ENCODE measurements at places on chromosomes 1 and 21.
A peak's percentile ranks its signal among the peaks of the same experiment; 100 is the strongest.

DNA sequence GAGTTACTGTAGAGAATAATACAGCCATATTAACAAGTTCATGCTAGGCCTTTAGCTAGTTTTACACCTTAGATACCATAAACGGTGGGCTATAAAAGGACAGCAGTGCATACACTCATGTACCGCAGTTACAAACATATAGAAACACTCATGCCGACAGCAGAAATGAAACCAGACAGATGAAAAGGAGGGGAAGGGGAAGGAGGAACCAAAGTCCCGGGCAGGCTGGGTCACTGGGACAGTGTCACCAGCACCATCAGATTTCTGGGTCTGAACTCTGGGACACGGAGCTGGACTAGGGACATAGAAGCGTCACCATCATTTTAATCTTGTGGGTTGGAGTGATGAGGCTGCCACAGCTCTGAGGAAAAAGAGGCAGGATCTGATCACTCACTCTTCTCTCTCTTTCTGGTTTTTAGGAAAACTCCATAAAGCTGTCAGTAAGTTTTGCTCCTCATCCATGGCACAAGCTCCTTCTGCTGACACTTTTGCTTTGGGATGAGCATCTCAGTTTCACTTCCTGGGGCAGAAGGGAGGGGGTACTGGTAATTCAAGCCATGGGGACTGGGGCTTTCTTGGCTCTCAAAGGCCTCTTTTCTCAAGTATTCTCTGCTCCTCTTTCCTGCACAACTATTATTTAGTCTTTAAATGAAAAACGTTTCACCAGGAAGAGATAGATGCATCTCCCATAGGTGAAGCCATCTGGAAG, 7.8 kb upstream of the ZNF691 start:
- no peak for DNase-seq

GRCh38 chr21:16578912-16579311, 849.1 kb downstream of the USP25 start:
- no peak for DNase-seq

DNA sequence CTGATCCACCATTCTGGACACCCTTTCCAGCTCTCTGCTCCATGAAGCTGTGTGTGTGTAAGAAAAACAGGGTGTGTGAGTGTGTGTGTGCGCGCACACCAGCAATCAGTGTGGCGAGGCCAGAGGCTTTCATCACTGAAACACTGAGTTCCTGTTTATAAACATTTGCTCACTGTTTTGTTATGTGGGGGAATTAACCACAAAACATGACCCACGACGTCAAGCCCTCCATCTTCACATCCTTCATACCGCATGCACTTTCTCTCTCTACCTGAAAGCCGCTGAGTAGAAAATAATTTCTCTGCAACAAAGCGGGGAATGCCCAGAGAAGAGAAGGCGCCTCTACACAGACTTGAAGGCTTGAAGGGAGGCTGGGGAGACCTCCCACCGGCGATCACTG, 148.9 kb upstream of the IRF2BP2 start:
- no peak for DNase-seq

GRCh38 chr1:165598676-165599059, 32.4 kb upstream of the MGST3 start:
- no peak for DNase-seq

DNA sequence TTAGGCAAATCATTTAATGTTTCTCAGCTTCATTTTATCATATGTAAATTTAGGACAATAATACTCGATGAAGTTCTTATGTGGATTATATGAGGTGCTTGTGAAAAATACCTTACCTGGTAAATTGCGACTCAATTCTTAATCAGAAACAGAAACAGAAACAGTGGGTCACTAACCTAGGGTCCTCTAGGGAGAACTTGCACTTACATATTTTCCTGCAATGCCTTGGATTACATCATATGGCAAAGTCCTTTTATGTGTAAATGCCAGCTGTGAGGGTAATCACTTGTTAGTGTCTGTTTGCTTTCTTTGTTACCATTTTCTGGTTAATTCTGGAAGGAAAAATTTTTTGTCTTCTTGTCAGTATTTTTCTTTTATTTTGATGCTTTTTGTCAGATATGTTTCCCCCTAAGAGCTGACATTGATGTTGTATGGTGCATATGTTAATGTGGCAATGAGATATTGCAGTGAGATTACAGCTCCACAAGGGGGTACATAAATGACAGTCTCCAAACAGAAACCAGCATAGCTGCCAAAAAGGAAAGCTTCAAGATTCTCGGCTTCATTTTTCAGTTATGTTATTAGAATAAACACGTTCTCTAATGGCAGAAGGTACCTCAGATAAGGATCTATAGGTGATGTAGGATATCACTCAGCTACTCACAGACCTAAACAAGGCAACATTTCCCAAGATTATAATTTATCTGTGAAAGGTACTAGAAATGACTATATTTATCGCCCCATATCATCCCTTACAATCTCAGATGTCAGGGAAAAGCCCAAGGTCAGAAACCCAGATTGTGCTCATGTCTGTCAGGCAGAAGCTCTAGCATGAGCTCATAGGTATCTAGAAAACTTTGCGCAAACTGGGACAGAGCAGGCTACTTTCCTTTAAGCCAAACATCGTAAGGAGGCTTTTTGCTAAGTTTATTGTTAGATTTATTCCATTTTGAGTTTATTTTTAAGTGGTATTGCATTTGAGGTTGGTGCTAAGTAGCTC, 119.9 kb downstream of the FASLG start:
- no peak for DNase-seq

GRCh38 chr1:95232646-95233318, 1.2 kb upstream of the RWDD3 start:
- no peak for DNase-seq

GRCh38 chr1:38858833-38859560, 575 bp downstream of the RRAGC start:
- DNase-seq: peak; percentile 46

- no peak for DNase-seq
Observed at GRCh38 chr1:67889466-67889865, 56.2 kb upstream of the GNG12 start.

DNA sequence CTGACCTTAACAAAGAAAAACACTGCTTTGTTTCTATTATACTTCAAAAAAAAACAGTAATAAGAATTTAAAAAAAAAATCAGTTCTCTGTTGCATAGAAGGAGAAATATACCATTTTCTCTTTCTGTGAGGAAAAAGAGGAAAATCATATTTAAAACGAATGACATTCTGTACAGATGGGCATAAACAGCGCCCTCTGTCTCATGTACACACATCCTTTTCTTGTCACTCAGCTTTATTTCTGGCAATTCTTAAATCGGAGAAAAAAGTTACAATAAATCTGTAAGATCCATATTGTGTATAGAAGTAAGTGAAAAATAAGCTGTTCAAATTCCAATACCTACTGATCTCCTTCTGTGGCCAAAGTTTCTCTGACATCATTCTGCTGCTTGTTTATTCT, 245.4 kb downstream of the SMYD3 start:
- no peak for DNase-seq

GRCh38 chr1:32399843-32400242, 5.6 kb upstream of the BSDC1 start:
- DNase-seq: no peak

DNA sequence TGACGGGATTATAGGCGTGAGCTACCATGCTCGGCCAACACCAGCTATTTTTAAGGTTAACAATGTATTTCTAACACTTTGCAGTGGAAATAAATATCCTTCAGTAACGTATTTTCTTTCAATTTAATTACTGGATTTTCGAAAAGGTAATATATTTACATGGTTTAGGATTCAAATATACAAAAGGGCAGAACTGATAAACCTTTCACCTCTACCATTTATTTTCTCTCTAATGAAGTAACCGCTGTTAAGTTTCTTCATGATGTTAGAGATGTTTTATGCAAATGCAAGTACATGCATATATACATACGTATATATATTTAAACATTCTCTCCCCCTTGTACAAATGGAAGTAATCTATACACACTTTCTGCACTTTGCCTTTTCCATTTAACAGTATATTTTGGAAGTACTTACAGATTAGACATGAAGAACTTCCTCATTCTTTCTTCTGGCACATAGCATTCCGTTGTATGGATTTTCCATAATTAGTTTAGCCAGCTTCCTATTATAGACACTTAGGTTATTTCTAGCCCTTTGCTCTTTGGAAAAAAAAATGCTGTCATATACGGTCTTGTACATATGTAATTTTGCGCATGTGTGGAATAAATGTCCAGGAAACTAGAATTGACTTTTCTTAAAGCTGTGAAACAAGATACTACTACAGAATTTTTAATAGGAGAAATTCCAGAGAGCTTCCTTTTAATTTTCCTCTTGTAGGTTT, 14.9 kb upstream of the HJV start:
- no peak for DNase-seq

DNA sequence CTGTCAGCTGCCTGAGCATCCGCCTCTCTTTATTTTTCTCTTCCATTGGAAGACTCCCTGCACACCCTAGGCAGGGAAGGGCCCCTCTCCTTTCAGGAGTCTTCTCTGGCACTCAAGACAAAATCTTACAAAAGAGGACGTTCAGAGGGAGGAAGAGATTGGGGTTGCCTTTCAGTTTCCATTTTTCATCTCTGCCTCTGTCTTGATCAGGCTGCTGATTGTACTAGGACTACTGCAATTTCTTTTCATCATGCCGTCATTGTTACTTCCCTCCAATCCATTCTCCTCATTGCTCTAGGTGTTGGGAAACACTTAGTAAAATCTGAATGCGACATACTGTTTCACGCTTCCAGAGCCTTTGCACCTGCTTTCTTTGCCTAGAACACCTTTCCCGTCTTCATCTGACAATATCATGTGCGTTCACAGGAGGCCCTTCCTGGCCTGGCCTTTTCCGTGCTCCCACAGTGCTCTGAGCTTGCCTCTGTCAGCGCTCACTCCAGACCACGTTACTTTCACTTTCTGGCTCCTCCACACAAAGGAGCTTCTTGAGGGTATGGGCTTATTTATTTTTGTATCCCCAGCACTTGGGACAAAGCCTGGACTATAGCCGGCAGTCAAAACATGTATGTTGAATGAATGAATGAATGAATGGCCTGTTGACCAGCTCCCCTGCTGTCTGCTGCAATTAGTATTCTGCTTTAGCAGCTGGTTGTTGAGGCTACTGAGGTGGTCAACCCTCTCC, 10.9 kb downstream of the LRRC71 start:
- no peak for DNase-seq

- DNase-seq: no peak
Observed at GRCh38 chr1:173447224-173447623, 29.9 kb upstream of the PRDX6 start.

DNA sequence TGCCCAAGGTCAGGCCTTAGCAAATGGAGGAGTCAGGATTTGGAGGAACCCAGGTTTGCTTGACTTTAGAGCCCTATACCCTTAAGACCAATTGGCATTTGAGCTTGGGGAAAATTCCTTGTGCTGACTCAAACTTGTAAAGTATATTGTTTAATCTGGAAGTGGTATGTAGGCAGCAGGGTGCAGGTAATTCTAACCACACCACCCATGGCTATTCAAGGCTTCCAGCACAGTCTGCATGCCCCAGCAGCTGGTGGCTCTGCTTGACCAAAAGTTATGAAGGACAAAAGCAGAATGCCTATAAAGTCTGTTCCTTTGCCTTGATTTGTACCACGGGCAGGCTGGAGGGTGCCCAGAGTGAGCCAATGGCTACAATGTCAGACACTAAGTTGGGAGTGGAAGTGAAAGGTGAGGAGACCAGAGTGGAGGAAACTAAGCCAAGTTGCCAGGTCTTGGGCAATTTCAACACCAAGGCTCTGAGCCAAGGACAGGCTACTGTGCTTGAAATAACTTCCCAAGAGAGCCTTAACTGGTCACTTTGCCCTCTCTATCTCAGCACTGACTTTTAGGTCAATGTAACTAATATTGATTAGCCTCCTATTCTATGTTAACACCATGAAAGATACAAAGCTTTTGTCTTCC, 4.7 kb upstream of the G0S2 start:
- no peak for DNase-seq

DNA sequence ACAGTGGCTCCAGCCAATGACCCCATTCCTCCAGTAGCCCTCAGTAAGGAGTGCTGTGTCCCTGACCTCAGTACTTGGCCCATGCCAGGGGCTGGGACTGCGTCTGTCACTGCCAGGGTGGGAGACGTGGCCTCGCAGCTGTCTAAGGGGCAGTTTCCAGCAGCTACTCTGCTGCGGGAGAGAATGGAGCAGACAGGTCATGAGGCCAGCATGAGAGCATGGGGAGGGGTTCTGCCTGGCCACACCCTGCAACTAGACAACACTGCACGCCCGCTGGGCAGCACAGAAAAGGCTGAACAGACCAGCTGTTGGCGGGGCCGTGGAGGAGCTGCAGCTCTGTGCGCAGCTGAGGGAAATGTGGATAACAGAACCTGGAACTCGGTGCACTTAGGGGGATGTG, 91.6 kb upstream of the COL6A1 start:
- DNase-seq: no peak

GRCh38 chr1:11042995-11043874, 3.8 kb downstream of the MASP2 start:
- no peak for DNase-seq

All from NCI-H1092 (cell line).